ENCODE measurements at places on chromosomes 11 and 22.

DNA sequence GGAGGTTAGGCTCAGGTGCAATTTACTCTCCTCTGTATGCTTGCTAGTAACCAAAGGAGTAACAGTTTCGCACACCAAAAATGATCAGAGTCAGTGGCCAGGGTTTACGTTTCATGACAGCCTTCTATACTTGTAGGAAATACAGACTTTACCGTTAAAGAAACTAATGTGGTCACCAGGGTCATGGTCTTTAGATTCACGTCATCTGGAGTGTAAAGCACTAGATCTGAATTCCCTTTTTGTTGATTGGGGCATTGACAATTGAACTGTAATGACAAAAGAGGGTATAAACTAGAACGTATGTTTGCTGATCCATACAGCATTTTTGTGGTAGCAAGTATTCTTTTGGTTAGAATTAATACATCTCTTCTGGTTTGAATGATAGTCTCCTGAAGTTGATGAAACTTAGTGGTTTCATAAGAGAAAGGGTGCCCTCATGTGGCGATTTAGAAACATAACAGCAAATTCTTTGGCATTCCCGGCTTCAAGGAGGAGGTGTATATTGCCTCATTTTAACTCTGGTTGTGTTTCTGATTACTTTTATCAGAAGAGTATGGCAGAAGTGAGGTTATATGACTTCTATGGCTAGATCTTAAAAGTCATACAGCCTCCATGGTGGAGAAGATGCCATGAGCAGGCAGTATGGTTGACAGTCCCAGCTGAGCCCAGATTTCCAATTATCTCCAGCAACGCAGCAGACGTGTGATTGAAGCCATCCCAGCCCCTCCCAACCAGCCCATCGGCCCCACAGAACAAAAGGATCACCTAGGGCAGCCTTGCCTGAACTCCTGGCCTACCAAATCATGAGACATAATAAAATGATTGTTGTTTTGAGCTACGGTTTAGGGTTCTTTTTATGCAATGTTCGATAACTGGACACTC lies 35.1 kb downstream of the MMP7 start:
- peak; percentile 68 for DNase-seq

DNA sequence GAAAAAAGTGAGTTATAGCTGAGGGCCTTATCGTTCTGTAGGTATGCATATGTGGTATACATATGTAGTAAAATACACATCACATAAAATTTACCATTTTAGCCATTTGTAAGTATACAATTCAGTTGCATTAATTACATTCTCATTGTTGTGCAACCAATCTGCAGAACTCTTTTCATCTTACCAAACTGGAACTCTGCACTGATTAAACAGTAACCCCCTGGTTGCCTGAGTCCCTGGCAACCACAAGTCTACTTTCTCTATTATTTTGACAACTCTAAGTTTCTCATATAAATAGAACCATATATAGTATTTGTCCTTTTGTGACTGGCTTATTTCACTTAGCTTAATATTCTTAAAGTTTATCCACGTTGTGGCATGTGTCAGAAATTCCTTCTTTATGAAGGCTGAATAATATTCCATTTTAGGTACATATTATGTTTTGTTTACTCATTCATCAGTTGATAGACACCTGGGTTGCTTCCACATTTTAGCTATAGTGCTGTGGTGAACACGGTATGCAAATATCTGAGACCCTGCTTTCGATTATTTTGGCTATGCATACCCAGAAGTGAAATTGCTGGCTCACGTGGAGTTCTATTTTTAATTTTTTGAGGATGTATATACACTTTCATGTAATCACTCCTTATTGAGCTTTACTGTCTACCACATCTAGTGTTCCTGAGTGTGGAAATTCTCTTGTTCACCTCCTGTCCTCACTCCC lies 1.6 kb upstream of the DDX10 start:
- DNase-seq, result no peak

DNA sequence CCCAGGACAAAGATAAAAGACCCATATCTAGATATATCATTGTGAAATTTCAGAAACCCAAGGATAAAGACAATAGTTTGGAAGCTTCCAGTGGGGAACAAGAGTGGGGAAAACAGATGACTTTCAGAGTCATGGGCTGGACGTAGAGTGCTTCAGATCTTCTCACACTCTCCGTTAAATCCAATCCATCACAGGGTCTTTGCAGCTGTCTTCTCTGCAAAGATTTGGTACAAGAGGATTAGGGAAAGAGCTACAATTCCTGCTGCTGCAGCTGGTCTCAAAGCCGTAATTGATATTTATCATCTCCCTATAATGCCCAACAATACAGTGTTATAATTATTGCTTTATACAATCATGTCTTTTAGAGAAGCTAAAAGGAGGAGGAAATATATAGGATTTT lies 63.4 kb upstream of the CLPB start:
- DNase-seq, result no peak

GRCh38 chr11:68014947-68015447 lies 4.9 kb downstream of the ALDH3B1 start:
- DNase-seq, result no peak

- no peak for DNase-seq
Measured at GRCh38 chr11:33552756-33553155, 147.9 kb downstream of the C11orf91 start.

DNA sequence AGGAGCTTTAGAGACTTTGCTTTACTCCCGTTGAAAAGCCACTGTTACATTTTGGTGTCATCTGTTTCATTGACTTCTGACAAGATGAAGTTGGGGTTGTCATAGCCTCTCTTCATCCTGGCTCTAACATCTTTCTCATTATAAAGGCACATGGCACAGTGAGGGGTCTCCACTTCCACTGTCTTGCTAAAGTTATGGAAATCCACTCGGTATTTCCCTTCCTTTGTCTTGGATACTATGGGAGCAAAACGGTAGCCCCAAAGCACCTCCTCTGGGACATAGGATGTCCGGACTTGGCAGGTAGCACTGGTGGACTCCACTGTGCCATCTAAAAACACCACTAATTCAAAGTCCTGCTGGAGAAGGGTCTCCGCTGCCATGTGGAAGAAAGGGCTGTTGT lies 28.0 kb downstream of the KCNJ1 start:
- no peak for DNase-seq

GRCh38 chr11:100939571-100939970 lies 190.0 kb downstream of the PGR start:
- no peak for DNase-seq
